ENCODE measurements at places on chromosomes 6 and 20.

DNA sequence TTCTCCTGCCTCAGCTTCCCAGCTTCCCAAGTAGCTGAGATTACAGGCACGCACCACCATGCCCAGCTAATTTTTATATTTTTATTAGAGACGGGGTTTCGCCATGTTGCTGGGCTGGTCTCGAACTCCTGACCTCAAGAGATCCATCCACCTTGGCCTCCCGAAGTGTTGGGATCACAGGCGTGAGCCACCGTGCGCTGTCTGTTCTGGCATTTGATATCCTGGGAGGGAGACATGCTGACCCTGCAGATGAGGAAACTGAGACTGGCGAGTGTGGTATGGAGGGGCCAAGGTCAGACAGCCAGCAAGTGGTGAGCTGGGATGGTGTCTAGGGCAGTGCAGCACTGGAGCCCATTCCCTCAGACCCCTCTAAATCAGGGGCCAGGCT, 44.6 kb downstream of the SRC start:
- no peak for DNase-seq

DNA sequence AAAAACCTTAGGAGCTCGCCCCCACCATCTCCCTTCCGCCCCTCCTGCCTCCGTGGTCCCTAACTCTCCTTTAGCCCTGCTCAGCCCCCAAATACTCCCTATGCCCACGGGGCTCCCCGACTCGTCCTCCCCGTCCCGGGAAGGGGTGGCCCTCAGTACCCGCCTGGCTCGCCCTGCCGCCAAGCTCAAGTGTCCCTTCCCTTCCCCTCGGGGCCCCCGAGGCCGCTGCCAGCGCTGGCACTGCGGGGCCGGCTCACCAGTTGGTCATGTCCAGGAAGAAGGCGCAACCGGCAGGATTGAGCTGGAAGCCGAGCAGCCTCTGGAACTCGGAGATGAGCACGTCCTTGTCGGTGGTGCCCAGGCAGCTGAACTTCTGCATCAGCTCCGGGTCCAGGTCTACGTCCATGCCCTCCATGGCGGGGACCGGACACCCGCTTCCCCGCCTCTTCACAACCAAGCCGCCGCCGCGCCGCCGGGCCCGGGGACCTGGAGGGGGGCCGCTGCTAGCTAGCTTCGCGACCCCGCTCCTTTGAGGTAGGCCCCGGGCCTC, 303 bp downstream of the ILRUN start:
- DNase-seq: no peak

- DNase-seq: peak; percentile 37
Observed at GRCh38 chr6:50791900-50792508, 26.7 kb upstream of the TFAP2B start.

GRCh38 chr6:154359161-154359574, 2.6 kb upstream of the IPCEF1 start:
- DNase-seq: no peak

- no peak for DNase-seq
Observed at GRCh38 chr6:67887747-67888545, 747.1 kb upstream of the ADGRB3 start.

- peak; percentile 58 for DNase-seq
Observed at GRCh38 chr6:13924949-13925881, at the start of gene RNF182. Gene RNF182 (plus strand): TSS chr6:13924952. CDS start chr6:13977120, 52,168 bp downstream.

DNA sequence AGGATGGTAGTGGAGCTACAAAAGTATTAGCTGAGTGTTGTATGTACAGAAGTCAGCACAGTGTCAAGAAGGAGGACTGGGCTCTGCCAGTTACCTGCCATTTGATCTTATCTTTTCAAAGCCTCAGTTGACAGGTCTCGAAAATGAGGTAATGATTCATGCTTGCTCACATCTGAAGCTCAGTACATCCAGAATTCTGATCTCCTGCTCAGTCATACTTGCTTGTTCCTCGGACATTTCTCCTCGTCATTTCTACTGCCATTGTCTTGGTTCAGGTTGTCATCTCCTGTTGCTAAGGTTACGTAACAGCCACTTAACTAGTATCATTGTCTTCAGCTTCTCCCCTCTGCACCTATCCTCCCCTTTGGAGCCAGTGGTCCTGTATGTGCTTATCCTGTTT, 89.5 kb downstream of the SLX4IP start:
- DNase-seq: peak; percentile 43

DNA sequence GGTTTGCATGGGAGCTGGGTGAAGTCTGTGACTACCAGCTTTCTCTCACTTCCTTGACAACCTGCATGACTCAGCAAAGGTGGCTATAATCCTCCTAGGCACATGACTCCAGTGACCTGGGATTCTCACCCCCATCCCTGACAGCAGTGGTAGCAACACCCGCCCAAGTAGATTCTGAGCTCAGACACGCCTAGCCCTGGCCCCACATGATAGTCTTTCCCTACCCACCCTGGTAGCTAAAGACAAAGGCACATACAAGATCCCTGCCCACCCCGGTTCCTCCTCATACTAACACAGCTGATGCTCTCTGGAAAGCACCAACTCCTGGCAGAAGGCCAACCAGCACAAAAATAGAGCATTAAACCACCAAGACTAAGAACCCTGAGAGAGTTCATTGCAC, 25.9 kb upstream of the CRISP1 start:
- DNase-seq: no peak

GRCh38 chr6:82172594-82172993, 75.0 kb downstream of the IBTK start:
- no peak for DNase-seq

DNA sequence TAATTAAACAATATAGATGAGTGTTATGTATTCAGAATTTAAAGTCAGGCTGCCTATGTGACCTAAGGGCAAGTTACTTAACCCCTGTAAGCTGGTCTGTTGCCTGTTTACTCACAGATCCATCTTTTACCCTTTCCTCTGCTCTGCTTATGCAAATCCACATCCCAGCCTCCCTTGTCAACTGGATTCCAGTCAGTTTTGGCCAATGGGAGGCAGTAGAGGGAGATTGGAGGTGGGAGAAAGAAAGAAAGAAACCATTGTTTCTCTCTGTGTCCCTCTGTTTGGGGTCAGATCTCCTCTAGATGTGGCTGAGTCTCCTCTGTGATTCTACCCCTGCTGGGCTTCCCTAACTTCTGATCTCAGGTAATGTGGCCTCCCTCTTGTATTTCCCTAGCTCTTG, 266.8 kb upstream of the PLN start:
- DNase-seq: no peak

DNA sequence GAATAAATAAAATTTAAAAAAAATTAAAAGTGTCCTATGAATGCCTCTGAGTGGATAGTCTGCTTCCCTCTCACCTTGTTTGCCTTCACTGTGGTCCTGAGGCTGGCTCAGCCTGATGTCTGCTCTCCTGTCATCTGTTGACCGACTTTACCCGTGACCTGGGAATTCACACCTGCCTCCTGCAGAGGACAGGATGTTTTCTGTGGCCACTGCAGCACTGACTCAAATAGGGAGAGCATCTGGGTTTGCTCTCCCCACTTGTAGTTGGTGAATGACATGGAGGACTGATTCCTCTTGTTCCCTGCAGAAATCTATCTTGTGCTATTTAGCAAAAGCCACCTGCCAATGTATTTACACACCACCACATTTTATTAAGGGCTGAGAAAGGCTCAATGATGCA, 52.4 kb upstream of the ERVFRD-1 start:
- DNase-seq: peak; percentile 84

DNA sequence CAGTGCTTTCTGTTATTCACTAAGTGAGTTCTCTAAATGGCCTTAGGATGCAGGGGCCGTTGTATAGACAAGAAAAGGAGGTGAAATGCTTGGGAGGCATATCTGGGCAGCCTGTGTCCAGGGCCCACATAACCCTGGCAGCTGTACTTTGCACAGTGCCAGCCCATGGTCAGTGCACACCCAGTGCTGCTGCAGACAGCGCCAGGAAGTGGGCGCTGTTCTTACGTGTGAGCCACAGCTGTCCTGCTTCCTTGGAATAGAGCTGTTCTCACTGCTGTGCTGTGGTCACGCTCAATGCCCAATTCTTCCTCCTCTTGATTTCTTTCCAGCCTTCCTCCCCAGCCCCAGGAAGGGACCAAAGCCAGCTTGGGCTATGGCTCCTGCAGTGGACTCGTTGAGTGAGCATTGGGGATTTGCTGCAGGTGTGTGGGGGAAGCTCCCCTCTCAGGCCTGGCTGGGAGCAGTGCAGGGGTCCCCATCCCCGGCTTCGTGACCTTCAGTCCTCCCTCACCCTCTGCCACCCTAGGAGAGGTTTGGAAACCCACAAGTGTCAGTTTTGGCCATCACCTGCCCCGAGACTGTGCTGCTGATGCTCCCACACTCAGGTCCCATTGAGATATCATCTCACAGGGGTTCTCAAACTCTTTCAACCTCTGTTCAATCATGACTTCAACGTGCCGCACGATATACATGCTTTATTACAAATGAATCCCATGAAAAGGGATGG, 246.8 kb upstream of the EXOC2 start:
- no peak for DNase-seq

DNA sequence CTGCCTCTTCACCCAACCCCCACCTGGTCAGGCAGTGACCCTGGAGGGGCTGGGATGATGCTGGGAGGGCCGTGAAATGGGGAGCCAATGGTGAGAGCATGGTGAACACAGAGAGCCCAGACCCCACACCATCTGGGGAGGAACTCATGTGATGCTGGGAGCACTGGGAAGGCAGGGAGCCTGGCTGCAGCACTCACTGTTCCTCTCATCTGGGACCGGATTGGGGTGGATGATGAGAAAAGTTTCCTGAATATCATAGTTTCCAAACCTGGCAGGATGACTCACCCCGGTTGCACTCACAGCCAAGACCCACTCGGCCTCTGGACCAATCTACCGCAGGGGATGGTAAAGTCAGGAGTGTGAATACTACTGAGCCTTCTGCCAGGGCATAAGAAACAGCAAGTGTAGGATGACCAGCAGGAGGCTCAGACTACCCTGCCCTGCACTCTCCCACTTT, 21.8 kb downstream of the ULBP1 start:
- no peak for DNase-seq

- no peak for DNase-seq
Observed at GRCh38 chr6:101760843-101761621, 367.5 kb downstream of the GRIK2 start.

DNA sequence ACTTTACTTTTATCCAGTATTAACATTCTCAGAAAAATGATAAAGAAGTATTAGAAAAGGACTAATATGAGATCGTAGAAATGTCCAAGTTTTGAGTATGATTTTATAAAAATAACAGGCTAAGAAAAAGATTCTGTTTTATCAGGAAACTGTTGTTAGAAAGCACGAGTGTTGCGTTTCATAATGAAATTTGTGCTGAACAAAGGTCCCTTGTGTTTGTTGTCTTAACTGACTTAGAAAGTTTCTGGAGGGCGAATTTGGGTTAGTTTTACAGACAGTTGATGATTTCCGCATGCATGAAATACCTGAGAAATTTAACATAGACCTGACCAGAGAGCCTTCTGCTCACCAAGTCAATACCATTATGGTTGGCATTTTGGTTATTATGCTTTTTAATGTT, 136.0 kb downstream of the FNDC1 start:
- DNase-seq: no peak

DNA sequence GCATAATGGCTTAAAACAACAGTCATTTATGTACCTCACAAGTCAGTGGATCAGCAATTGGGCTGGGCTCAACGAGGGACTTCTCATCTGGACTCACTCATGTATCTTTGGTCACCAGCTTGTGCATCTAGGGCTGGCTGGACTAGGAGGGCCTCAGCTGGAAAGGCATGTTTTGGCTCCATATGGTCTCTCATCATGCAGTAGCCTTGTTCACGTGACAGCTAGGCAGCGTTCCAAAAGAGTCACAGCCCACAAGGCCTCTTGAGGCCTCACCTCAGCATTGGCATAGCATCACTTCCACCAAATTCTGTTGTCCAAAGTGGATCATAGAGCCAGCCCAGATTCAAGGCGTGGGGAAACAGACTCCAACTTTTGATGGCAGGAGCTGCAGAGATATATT, 110.1 kb downstream of the MAFB start:
- no peak for DNase-seq

DNA sequence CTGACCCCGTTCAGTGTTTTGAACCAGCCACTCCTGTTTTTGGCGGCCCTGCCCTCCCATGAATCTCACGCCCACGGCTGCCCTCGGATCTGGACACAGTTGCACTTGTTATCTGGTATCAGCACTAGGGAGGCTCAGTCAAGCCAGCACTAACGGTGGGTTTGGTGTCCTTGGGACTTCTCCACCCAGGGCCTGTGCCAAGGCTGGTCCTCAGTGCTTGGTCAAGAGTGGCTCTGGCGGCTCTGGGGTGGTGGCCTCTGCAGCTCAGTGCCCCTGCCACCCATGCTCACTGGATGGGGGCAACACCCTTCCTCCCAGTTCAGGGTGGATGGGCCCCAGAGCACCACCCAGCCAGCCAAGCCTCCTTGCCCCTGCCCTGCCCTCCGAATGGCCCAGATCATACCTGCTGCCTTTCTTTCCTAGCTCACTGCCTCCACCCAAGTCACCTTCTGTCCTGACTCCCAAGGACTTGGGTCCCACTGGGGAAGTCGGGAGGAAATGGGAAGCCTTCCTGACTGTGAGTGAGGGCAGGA, 54.7 kb downstream of the SSR1 start:
- DNase-seq: no peak

- no peak for DNase-seq
Observed at GRCh38 chr20:32513031-32513866, 71.9 kb downstream of the NOL4L start.

DNA sequence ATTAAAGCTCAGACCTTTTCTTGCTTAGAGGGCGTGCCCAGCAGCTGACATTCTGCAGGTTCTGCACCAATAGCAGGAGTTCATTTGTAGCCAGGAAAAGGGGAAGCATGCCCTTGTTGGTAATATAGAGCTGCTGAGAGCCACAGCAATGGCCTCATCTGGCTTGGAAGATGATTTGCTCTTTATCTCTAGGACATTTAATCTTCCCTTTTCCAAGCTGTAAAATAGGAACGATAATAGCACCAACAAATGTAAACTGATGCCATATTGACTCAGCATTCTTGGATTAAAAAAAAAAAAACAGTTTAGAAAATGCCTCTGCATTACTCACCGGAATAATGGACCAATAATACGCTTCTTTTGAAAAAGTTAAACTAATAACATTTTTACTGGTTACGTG, 93.4 kb upstream of the SLC2A12 start:
- DNase-seq: no peak

- no peak for DNase-seq
Observed at GRCh38 chr20:36219671-36220220, 16.5 kb upstream of the AAR2 start.

GRCh38 chr6:21085211-21085610, 508.3 kb upstream of the SOX4 start:
- no peak for DNase-seq

DNA sequence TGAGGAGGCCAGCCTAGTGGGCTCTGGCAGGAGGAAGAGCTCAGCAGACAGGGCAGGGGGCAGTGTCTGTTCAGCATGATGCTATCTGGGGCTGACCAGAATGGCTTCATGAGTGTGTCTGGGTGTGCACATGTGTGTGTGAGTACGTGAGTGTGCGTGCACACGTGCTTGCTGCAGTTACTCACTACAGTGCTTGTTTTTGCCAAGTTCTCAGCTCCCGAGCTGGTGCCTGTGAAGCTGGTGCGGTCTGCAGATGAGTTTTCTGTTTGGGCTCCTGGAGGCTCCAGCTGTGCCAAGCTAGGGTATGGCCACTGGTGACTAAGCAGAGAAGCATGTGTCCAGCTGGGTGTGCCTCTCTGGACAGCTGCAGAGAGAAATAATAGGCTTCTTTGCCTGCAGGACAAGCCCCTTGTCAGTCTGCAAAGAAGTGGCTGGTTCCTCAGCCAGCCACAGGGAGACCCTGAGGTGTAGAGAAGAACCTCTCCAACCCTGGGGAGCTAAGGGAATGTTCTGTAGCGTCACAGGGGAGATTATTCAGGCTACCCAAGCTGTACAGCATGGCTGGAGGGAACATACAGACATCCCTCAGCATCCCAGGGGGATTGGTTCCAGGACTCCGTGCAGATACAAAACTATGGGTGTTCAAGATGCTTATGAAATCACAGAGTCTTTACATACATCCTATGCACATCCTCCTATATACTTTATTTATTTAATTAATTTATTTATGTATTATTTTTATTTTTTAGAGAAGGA, 40.2 kb upstream of the FAM50B start:
- no peak for DNase-seq
